ENCODE measurements at places on chromosomes 5 and 9. TPM values are rescaled to one million over a fixed set of nuclear protein-coding genes. Genes with fewer than 3 reads are reported as not detected.

DNA sequence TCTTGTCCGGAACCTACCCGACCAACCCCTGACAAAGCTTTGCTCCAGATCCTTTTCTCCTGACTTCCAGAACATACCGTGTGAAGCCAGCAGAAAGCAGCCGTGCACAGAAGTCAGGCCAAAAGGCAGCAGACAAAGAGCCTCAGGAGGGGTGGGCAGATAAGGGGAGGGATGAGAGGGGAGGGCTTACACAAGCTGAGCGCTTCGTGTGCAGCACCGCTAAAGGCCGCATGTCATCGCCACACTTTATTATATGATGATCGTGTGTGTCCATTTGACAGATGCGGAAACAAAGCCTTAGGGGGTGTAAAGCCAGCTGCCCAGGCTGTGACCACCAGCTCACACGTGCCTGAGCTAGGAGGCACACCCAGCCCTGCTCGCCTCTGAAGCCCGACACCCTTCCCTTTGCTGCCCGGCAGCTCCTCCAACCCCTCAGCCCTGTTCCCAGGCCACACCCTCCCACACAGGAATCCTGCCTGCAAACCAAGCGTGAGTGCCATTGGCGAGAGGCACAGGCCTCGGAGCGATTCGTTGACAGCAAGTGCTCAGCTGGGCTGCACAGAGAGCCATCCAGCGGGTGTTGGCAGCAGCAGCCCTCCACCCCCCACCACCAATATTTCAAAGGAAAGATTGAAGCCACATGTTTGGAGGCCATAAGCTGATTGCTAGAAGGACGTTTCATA lies 170.5 kb upstream of the SMIM23 start:
- no peak for DNase-seq

DNA sequence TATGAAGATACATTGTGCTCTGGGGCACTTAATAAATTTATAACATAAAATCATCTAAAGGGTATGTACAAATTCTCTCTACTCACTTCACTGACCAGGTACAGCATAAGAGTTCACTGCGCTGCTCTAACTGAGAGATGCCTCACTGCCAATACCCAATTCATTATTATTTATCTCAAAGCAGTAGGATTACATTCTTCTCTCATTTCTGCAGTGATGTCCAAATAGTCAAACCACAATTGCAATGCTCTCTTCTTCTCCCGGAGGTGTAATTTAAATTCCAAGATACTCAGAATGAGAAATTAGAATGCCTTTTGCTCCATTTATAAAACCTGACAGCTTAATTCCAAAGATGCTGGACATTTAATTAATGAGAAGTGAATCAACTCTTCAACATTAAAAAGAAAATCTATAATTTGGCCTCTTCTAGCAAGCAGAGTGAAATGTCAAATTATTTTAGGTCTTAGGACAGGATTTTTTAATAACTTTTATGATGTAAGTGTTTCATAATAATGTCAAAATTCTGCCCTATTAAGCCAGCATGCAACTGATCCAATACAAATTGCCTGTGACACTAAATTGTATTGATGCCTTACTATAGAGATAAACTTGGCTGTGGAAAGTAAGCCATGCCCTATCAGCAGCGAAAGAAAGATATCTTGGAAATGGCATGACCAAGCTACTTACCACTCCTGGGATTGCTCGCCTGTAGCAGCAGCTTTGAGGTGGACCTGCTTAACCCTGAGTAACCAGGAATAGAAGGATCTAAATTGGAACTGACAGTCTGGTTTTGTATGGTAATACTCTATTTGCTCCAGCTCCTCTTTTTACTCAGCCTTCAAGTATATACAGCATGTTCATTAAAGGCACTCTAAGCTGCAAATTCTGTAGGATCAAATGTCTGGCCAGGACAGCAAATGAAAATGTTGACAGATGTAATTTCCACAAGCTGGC lies 374.2 kb upstream of the TYRP1 start:
- no peak for DNase-seq

GRCh38 chr5:171823269-171823668 lies 37.7 kb downstream of the SMIM23 start:
- DNase-seq = peak; percentile 11

GRCh38 chr9:81827616-81828296 lies 100.5 kb upstream of the SPATA31D4 start:
- DNase-seq = no peak

- no peak for DNase-seq
Measured at GRCh38 chr5:25516141-25516540, 871.4 kb upstream of the CDH10 start.

- DNase-seq = no peak
Measured at GRCh38 chr5:139419226-139420192, 15.6 kb upstream of the SPATA24 start.

GRCh38 chr5:56917534-56917933 lies 8.1 kb downstream of the SETD9 start:
- no peak for DNase-seq

DNA sequence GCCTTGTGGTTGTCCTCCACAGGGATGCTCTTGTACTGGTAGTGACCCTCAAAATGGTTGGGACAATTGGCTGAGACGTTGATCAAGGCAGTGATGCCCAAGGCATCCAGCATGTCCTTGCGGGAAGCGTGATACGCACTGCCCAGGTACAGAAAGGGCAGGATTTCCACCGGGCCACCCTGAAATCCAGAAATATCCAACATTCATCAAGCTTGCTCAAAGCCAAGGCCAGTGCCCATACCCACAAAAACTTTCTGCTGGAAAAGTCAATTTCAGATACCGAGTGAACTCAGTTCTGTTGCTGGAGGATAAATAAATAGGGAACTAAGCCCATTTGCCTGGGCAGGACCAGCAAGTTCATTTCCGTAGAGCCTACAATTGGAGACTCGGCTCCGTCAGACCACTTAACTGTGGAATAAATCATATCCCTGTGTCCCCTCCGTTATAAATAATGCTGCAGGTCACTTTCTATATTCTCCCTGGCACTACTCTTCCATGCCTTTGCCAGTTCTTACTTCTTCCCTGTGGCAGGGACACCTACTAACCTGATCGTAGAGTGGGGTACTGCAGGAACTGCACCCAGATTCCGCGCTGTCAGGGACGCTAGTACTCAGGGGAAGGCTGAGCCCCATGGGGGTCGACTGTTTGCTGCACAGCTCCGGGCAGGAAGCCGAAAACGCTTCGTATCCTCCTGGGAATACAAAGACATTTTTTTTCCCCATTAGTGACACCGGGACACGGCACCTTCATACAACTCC lies 1.2 kb downstream of the DUSP1 start:
- DNase-seq = no peak

GRCh38 chr5:126189862-126190261 lies 233.3 kb upstream of the GRAMD2B start:
- no peak for DNase-seq

DNA sequence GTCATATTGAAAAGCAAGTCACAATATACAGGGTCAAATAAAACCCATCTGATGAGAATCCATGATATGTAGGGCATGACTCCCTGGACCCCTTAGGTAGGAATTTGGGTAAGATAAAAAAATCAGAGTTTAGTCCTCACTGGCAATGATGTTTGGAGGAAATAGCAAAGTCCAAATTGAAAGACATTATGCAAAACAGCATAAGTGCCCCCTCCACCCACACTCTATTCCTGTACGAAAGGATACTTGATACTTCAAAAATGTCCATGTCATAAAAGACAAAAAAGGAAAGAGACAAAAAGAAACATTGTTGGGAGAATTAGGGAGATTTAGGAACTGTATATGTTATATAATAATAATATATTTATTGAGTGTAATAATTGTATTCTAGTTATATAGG lies 96.1 kb upstream of the RASGRF2 start:
- no peak for DNase-seq

DNA sequence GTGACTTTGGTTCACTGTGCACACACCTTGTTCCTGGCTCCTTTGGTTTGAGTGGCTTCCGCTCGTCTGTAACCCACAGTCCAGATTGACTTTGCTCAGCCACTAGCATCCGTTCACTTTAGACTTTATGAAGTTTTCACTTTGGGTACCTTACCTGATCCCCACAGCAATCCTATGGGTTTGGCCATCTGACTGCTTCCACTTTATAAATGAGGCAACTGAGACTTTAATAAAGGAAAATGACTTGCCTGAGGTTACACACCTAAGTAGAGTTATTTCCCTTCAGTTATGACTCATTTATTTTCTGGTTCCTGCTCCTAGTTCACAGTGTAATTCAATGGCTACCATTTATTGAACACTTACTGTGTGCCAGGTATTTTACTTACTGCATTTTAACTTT lies 94.2 kb upstream of the SAP30L start:
- no peak for DNase-seq

- DNase-seq = no peak
Measured at GRCh38 chr9:71602652-71603051, 165.7 kb downstream of the CEMIP2 start.

DNA sequence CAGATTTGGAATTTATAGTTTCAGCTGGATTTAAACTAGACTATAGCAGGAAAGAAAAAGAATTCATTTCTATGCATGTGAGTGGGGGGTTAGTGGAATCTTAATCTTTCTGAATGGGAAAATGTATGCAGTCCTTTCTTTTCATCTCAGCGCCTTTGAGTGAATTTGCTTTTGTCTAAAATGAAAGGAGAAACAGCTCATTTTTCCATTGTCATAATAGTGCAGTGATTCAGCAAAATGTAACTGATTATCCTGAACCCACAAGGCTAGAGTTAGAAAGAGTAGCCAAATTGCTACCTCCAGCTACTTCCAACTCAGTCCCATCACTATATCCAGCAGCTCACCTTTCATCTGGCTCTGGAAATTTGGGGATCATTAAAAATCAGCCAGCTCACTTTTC lies 134.4 kb downstream of the ADAMTSL1 start:
- DNase-seq = no peak

- DNase-seq = no peak
Measured at GRCh38 chr9:29981013-29981412, 2403.4 kb upstream of the ACO1 start.

GRCh38 chr5:135326296-135327254 lies 72.5 kb downstream of the MACROH2A1 start:
- no peak for DNase-seq

GRCh38 chr5:31698673-31699072 lies 59.7 kb downstream of the PDZD2 start:
- DNase-seq = no peak

GRCh38 chr5:128464596-128464995 lies 73.4 kb downstream of the FBN2 start:
- DNase-seq = no peak

- no peak for DNase-seq
Measured at GRCh38 chr5:74460694-74461093, 179.8 kb downstream of the ENC1 start.

DNA sequence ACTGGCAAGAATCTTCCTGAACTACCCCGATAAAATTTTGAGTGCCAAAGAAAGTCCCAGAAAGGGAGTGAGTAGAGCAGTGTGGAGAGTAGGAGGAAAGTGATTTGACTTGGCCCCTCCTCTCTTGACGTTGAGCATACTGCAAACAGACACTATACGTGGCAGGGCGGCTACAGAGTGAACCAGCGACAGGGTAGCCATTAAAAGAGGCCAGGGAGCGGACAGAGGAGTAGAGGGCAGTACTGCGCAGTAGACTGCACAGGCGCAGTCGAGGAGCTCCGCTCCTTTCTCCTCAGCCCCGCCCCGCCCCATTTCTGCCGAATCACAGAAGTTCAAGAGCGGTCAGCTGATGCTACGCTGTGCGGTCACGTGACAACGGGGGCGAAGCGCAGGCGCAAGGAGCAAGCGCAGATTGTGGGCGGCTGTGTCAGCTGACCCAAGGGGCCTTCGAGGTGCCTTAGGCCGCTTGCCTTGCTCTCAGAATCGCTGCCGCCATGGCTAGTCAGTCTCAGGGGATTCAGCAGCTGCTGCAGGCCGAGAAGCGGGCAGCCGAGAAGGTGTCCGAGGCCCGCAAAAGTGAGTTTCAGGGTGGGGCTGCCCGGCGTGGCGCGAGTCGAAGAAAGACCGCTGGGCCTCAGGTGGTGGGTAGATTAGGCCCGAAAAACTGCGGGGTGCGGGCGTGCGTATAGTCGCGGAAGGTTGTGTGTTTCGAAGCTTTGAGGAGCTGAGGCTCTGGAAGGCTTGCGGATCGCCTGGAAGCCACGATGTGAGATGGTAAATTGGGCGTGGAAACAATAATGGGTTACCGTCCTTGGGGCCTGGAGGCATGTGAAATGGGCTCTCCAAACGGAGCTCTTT lies at the start of gene ATP6V1G1:
Gene ATP6V1G1, plus strand, starts transcription at position 425 of the 858 bp plus-strand sequence. Its CDS starts 70 bp downstream, at position 495.
- DNase-seq = peak; percentile 100

Gene LHX2
- not detected for polyA plus RNA-seq

Gene SLC4A9
- 0.89 TPM for polyA plus RNA-seq
